ENCODE measurements at places on chromosomes 2 and 18.
A peak's percentile ranks its signal among the peaks of the same experiment; 100 is the strongest.

- peak; percentile 32 for DNase-seq
These were observed 9.3 kb upstream of the ATL2 start for GRCh38 chr2:38386377-38386776.

DNA sequence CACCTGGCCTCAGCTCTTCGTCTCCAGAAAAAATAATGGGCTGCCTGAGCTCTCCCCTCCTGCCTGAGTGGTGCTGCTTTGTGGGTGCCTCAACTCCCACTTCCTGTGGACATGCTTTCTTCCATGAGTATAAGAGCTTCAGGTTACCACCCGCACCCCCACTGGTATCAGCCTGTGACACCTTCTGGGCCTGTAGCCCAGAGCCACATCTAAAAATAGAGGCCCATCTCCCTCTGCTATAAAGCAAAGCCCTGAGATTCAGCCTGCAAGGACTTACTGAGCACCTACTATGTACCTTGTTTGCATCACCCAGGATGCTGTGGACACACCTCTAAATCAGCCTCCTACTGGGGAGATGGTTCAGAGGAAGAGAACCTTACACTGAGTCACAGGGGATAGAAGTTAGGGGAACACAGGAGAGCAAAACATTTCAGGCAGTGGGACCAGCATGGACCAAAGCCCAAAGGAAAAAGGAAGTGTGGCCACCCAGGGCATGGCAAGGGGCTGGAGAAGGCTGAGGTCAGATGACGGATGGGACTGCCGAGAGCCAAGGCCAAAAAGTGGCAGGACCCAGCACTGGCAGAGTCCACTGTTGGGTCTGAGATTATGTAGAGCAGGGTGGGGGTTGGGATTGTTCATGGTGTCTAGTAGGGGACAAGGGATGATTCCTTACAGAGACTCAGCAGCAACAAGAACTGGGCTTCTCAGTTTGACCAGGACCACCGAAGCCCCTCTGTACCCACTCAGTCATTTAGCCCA, 123.7 kb upstream of the PPP1CB start:
- DNase-seq, result no peak

DNA sequence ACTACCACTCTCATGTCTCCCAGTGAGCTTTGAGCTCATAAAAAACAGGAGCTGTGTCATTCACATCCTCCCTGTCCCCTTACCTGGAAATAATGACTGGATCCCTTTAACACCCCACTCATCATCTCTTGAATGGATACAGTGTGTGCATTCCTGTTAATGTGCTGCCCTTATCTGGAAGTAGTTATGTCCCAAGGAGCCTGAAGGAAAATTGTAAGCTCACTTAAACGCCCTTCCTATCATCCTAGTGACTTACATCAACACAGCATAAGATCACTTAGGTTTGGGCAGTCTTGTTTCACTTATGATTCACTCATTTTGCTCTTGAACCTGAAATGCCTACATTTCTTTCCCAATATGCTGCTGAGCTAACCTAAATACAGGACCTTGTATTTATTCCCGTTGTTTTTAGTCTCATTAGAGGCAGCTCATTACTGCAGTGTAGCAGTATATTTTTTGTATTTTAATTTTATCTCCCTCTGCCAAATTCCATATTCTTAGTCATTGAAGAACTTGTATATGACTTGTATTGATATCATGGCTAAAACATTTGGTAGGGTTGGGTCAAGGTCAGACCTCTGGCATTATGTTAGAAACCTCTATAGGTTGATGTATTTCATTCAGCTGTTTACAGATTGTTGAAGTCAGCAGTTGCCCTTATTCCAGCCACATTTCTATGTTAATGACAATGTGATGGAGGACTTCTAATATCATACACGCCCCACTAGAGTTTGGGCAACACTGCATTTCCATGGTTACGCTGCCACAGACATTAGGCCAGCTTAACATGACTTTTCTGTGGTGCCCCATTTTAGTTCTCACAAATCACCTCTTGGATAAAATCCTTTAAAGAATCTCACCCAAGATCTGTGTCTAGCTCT, 72.9 kb downstream of the PKP4 start:
- DNase-seq, result no peak

- DNase-seq, result no peak
These were observed 3.4 kb downstream of the OSR1 start for GRCh38 chr2:19355014-19355405.

GRCh38 chr2:203191961-203192360, 46.9 kb upstream of the CYP20A1 start:
- no peak for DNase-seq

DNA sequence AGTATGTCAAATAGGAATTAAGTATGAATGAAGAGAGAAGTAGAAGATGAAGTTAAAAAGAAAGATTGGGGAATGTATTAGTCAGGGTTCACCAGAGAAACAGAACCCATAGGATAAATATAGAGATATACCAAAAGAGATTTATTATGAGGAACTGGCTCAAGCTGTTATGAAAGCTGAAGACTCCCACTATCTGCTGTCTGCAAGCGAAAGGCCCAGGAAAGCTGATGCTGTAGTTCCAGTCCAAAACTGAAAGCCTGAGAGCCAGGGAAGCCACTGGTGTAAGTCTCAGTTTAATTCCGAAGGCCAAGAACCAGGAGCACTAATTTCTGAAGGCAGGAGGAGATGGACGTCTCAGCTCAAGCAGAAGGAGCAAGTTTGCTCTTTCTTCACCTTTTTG, 200.9 kb upstream of the FN1 start:
- DNase-seq, result no peak

DNA sequence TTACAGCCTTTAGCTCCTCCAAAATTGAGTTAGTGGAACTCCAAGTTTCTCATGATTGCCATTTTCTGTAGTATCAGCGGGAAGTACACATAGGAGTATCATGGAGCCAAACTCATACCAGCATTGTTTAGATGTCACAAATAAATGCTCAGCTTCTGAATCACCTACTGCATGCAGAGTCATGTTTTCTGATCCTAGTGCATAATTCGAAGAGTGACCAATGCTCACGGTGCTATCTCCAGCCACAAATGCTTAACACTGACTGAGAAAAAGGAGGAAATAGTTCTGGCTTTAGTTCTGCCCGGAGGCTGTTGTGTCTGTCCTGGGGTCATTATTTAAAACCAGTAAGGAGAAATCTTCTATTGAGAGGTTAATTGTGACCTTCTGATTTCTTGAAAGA, 45.4 kb upstream of the LRATD1 start:
- DNase-seq, result no peak
